Activated CD8-positive, alpha-beta memory T cell treated with anti-CD3 and anti-CD28 coated beads for 4 hours (primary cell): ENCODE measurements at places on chromosomes 1 and 21.

GRCh38 chr1:41626146-41626545 is 141.7 kb upstream of the EDN2 start:
- DNase-seq = no peak

- no peak for DNase-seq
Measured at GRCh38 chr1:204971517-204972336, 71.3 kb upstream of the CNTN2 start.

- DNase-seq = no peak
Measured at GRCh38 chr1:156553860-156554485, 18.4 kb downstream of the IQGAP3 start.

GRCh38 chr1:218557731-218558130 is 212.6 kb downstream of the TGFB2 start:
- DNase-seq = no peak

GRCh38 chr1:222624214-222624613 is 6.3 kb downstream of the MIA3 start:
- no peak for DNase-seq

- DNase-seq = no peak
Measured at GRCh38 chr1:112599477-112599876, 19.5 kb downstream of the ST7L start.

DNA sequence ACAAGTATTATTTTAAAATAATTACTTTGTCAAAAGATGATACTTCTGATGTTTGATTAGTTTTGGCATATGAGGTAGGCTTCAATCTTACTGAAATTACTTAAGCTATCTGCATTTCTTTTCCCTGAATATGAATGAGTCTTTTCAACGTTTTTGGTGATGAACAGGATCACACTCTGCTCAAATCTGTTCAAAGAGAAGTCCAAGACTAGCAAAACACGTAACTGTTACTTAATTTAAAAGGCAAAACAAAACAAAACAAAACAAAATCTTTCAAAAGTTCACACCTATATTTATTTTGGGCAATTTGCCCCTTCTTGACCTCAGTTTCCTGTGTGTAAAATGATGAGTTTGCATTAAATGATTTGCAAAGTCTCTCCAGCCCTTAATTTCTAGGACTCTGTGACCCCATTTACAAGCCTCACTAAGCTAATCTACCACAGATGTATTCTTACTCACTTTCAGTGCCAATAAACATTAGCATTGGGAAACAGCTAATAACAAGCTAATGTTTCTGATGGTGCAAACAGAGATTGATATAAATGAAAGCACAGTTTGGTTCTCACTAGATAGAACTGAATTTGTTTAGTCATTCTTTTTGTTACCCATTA is 865.4 kb downstream of the LTN1 start:
- no peak for DNase-seq

DNA sequence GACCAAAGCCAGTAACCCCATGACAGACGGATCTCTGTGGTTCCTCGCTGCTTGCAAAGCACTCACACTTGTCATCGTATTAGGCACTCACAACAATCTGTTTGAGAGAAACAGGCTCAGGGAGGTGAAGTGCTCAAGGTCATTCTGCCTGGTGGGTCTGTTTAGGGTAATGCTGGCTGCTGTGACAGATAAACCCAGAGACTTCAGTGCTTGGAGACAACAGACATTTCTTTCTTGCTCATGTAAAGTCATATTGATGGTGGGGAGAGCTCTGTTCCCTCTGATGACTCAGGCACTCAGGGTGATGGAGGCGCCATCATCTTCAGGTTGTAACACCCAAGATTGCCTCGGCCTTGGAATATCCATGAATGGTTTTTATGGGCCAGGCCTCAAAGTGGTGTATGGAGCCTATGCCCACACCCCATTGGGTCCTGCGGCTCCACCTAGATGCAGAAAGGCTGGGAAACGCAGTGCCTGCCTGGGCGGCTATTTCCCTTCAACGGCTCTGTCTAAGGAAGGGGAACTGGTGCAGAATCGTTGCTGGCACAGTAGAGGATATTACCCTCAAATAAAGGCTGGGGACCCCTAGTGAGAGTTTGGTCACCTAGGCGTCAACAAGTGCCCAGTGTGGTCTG is 71.6 kb upstream of the SELENON start:
- no peak for DNase-seq

DNA sequence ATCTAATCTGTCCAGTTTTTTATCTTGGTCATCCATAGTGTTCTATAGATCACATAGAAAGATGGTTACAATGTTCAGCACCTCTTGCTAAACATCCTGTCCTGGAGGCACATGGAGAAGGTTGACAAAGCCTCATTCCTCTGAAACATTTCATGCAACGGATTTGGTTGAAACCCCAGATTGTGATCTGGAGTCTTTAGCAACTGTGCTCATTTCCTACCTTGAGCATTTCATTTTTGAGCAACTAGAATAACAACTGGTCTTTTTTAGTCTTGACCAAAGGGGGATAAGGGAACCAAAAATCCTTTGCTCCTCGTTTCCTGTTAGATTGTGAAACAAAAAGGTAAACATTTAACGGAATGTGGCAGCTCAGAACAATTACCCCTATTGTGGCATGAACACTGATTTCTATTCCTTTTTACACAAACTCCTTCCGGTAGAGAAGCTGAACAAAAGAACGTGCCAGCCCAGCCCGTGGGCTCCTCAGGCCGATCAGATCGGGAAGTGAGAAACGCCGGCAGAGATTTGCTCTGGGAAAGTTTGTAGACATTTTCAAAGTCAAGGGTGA is 94.7 kb upstream of the ERRFI1 start:
- DNase-seq = no peak

DNA sequence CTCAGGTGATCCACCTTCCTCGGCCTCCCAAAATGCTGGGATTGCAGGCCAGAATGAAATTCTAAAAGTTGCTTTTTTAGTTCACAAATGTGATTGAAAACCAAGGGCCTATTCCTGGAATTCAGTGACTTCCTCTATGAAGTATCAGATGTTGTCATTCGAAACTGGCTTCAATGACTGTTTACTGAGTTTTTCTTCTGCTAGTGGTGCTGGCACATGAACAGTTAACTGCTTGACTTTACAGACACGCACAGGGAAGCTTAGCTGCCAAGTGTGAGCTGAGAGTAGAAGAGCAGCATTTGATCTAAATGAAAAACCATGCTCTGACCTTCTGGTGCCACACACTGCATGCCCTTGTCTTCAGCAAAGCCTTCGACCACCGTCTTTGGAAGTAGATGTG is 32.8 kb upstream of the AJAP1 start:
- no peak for DNase-seq

DNA sequence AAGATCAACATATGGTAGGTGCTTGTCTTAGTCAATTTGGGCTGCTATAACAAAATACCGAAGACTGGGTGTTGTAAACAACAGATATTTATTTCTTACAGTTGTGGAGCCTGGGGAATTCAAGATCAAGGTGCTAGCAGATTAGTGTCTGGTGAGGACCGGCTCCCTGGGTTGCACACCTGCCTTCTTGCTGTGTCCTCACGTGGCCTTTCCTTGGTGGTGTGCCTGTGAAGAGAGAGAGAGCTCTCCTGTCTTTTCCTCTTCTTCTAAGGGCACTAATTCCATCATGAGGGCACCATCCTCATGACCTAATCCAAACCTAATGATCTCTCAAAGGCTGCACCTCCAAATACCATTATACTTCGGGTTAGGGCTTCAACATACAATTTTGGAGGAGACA is 45.8 kb upstream of the ATF3 start:
- no peak for DNase-seq

- DNase-seq = no peak
Measured at GRCh38 chr1:43005460-43006361, 47.0 kb upstream of the SLC2A1 start.

DNA sequence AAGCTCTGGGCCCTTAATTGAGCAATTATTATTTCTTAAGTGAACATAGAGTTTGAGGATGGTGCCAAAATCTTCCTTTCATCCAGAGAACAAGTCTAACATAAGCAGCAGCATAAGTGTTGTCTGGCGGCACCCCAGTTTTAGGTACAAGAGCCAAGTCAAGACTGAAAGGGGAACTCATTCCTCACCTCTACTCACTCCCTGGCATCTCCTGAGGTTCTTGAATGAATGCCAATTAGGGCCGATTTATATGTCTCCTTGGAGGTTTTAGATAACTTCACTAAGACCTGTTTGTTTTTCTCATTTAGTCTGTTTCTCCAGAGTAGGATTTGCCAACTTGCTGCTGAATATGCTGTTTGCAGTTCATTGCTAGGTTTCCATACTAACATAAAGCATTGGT is 42.6 kb upstream of the ADGRL2 start:
- no peak for DNase-seq

GRCh38 chr1:206094024-206094423 is 23.2 kb downstream of the AVPR1B start:
- no peak for DNase-seq

DNA sequence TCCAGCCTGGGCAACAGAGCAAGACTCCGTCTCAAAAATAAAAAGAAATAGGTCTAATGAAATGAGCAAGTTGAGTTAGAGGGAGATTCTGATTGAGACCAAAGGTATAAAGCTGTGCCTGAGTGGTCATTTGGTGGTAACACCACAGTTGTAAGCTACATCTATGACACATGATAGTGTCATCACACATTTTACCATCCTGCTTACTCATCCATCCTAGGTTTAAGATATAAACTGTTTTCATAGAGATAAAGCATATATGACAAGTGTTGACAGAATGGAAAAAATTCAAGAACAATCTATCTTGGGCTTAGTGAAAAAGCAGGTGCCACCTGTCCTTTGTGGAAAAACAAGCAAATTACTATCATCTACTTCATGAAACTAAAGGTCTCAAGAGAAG is 7.1 kb upstream of the CFAP141 start:
- no peak for DNase-seq

DNA sequence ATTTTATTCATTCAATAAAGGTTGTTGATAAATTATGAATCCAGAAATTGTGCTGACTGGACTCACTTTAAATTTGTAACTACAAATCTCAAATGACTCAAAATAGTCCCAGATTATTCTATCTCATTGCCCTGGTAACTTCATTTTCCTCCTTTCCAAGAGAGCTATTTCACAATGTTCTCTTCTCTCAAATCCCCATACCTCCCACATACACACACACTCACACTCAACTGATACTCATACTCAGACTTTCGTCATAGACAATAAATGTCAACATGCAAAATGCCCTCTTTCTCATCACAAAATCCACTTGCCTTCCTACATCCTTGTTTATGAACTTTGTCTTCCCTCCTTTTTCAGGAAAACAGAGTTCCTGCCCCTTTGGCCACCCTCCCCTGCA is 33.3 kb downstream of the EXTL2 start:
- DNase-seq = no peak

DNA sequence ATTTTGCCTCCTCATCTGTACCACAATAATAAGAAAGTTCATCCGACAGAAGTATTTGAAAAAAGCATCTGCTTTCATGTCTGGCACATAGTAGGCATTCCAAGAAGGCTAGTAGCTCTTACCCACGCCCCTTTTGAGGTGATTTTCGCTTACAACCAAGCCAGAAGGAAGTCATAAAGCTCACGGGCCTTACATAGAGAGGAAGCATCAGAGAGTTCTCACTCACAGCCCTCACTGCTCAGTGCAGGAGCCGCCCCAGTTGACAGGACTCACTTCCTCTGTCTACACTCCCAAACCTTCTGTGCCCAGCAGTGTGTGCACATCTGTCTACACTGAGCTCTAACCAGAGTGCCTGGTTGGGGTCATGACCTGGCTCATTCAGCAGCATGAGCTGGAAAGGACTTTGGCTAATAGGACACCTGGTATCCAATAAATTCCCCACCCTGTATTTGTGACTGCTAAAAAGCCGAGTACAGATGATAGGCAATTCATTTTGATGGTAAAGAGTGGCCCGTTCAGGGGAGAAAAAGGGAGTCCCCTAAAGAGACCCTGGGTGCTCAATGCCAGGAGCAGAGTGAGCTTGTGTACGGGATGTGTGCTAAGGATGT is 36.8 kb upstream of the DUSP10 start:
- no peak for DNase-seq
